ENCODE measurements at places on chromosomes 2 and 18.

DNA sequence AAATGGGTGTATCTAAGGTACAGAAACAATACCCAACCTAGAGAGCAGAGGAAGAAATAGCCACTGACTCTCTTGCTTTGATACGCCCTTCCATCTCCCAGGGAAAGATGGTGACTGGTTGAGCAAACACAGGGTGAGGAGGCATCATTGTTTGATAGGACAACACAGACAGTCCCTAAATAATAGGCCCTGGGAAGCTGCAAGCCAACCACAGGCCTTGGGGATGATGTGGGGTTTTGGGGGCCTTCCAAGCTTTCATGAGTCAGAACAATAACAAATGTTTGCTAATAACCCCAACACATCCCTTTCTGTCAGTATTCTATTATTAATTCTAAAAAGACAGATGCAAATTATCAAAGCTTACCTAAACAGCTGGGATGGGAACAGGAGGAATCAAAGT, 9.8 kb downstream of the LGALSL start:
- no peak for DNase-seq

- DNase-seq = no peak
Observed at GRCh38 chr2:222525811-222526210, 101.5 kb downstream of the SGPP2 start.

GRCh38 chr2:34849827-34850226, 1250.7 kb upstream of the FAM98A start:
- no peak for DNase-seq

DNA sequence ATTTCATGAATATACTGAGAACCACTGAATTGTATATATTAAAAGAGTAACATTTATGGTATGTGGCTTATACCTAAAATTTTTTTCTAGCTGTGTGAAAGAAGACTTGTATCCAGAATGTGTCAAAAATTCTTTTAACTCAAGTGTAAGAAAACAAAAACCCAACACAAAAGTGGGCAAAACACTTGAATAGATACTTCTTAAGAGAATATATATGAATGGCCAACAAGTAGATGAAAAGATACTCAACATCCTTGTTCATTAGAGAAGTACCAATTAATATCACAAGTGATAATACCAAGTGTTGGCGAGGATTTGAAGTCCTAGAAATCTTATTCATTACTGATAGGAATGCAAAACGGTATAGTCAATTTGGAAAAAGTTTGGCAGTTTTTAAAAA, 107.2 kb upstream of the MYO3B start:
- no peak for DNase-seq

DNA sequence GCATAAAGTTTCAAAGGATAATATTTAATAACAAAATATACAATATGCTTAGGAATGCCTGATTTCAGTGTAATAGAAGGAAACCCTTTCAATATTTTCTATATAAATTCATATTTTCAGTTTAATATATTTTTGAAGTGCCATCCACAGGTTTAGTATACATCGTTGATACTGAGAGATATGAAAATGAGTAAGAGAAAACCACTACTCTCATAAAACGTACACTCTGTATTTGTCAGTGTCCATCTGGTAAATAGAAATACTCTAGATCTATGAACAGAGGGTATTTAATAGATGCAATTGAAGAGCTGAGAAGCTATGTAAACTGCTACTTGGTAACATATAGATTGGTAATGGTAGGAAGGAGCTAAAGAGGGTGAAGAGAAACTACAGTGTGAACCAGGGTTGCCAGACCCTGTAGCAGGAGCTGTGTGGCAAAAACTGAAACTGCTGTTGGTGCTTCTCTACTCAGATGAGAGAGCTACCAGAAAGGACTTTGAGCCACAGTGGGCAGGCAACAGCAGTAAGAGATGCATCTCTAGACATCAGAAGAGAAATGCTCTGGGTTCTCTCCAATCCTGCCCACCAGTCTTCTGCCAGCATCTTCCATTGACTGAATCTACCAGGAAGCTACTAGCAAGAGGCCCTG, 187.4 kb downstream of the CCDC102B start:
- no peak for DNase-seq

DNA sequence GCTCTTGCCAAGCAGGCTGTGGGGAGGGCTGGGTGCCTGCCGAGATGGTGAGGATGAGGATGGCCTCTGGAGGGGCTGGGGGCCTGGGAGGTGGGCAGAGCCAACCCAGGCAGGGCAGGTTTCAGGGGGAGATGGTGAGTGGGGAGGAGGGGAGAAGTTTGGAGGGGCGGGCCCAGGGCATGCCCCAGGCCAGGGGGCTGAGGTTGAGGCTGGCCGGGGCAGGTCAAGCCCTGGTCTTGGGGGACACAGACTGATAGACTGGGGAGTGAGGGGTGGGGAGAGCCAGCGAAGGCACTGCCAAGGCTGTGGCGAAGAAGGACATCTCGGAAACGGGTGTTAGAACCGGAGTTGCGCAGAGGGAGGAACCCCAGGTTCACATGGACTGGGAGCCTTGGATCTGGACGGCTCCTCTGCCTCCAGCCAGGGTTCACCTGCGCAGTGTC, 12.6 kb downstream of the CAPN10 start:
- no peak for DNase-seq

DNA sequence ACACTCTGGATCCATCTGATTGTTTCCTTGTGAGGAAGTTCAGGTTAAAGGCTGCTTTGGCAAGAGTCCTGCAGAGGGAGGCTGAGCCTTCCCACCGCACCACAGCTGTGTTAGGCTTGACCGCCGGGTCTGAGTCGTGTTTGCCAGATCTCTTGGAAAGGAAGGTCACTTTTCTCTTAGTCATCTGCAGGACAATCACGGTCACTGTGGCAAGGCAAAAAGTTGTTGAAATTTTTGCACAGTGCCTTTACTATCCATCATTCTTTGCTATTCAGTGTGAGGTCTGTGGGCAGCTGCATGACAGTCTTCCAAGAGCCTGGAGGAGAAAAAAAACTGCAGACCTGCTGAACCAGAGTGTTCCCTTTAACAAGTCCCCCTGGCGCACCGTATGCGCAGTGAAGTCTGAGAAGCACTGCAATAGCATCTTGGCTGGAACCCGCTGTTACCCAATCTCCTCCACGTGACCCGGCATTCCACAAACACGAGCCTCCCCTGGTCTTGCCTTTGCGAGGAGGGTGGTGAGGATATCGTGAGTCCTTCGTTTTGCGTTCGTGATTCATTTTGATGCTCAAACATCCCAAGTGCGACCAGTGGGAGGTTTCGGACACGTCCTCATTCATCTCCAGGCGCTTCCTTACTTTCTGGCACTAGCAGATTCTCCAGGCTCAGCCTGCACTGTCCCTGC, 23.0 kb downstream of the BIN1 start:
- no peak for DNase-seq

- DNase-seq = no peak
Observed at GRCh38 chr2:27737676-27738348, 33.7 kb upstream of the MRPL33 start.

DNA sequence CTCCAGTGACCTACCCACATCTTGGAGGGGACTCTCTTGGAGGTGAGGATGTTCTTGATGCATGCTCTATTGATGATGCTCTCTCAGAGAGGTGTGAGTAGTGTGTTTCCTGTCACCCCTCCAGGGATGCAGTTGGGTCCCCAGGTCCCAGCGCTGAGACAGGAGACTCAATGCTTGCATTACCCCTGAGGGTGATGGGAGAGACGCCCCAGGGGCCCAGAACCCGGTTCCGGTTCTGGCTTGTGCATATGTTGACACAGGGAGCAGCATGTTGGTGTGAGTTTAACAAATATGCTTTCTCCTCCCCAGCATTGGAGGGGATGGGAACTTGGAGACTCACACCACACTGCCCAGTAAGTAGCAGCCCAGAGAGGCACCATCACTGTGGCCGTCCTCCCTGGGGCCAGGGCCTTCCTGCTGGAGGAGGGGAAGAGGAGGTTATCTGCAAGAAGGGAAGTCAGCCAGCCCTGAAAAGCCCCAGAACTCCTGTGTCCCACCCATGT, 124.5 kb downstream of the PLB1 start:
- DNase-seq = no peak

- no peak for DNase-seq
Observed at GRCh38 chr2:129400826-129401225, 578.6 kb upstream of the RAB6C start.
